ENCODE measurements at places on chromosomes 5 and 9.
A peak's percentile ranks its signal among the peaks of the same experiment; 100 is the strongest.

GRCh38 chr5:135977375-135977928 is 22.7 kb upstream of the LECT2 start:
- no peak for DNase-seq

DNA sequence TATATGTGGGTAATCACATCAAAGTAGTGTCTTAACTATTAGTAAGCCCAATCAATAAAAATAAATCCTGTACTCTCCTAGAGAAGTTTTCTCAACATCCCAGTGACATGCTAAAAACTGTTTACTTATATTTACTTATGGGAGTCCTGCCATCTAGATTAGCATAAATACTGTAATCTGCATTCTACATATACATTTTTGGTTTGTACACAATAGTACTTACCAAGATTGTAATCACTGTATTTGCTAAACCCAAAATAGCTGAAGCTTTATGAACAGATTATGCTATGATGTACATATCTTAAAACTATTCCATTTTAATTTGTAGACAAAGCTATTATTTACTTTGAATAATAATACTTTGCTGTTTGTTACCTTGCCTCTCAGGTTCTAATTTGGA is 105.4 kb downstream of the EDIL3 start:
- DNase-seq, result no peak

GRCh38 chr5:181059297-181060230 is 19.5 kb downstream of the BTNL9 start:
- DNase-seq, result no peak

DNA sequence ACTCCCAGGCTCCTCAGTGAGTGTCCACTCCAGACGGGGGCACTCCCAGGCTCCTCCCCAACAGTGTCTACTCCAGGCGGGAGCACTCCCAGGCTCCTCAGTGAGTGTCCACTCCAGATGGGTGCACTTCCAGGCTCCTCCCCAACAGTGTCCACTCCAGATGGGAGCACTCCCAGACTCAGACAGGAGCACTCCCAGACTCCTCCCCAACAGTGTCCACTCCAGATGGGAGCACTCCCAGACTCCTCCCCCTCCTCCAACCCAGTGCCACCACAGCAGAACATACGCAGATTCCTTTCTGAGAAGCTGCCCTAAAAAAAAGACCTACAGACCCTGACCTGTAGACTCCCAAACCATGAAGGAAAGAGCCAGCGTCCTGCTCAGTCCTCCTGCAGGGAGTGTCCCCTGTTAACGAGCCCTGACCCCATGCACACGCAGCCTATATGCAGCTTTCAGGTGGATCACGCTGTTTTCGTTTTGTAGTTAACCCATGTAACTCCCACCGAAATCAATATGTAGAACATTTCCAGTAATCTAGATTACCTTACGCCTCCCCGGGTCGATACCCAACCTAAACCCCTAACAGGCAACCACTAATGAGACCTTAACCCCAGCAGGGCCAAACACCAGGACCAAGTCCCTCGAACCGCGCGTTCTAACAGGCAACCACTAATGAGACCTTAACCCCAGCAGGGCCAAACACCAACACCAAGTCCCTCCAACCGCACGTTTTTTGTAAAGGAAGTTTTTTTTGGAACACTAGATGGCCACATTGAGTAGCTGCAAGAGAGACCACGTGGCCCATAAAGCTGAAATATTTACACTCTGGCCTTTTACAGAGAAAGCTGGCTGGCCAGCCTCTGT is 15.7 kb downstream of the PNPLA7 start:
- peak; percentile 77 for DNase-seq

DNA sequence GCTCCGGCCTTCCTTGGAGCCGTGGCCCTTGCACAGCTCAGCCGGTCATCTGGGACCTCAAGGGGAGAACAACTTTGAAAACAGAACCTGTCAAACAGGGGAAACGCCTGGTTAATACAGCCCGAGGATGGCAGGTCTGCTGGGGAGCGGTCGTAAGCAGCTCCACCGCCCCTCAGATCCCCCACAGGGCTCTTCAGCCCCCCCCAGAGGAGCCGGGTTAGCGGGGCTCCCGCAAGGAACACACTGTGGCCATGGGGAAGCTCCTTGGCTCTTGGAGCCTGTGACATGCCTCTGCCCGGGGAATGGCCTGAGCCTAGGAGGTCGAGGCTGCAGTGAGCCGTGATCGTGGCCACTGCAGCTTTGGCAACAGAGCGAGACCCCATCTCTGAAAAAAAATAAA is 6.8 kb downstream of the TMEM250 start:
- DNase-seq, result no peak
